ELR (cell line): ENCODE measurements at places on chromosomes 4 and X.
A peak's percentile ranks its signal among the peaks of the same experiment; 100 is the strongest.

DNA sequence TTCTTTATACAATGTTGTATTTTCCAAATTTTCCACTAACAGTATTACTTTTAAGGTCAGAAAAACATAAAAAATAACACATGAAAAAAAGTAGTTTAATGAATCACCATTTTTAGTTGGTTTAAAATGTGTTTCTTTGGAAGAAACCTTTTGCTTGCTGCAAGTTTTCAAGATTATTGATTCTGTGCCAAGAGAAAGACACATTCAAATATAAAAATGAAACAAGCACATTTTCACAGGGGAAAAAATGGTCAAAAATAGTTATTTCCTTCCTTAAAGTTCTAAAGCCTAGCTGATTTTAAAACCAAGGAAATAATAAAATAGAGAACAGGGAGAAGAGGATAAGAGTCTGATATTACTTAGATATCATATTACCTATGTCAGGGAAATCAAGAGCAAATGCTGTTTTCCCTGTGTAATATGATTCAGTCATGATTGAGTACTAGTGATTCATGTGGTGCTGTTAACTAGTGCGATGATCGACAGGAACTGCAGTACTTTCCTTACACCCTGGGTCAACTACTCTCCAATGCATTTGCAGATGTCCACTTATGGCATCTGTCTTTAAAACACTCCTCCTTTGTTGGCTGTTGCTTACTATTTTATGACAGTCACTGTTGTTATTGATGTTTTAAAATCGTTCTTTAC lies 103.8 kb downstream of the CAMK2D start:
- DNase-seq = peak; percentile 41

GRCh38 chrX:144791298-144791697 lies 456.0 kb upstream of the SPANXN1 start:
- DNase-seq = no peak

- DNase-seq = no peak
Measured at GRCh38 chrX:41351923-41352322, 18.0 kb downstream of the DDX3X start.

DNA sequence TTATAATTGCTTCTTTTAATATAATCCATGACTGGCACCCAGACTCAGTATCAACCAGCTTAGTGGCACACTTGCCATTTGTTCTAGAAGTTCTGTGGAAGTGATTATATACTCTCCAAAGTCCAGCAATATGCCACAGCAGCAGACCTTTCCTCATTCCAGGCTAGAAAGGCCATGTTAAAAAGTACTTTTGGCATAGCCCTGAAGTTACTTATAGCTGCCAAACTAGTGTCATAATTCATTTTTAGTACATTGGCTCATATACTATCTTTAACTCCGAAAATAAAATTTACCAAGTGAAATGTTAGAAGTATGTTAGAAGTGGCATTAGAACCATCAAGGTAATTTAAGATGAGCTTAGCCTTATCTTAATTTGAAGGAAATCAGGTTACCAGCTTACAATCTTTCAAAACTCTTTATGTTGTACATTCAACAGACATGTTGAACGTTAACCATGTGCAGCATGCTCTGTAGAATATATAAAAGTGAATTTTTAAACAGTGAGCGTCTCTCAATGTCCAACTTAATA lies 714.2 kb upstream of the LCORL start:
- DNase-seq = no peak

- no peak for DNase-seq
Measured at GRCh38 chr4:126027601-126028000, 712.8 kb downstream of the FAT4 start.

- no peak for DNase-seq
Measured at GRCh38 chr4:107192601-107193000, 156.5 kb upstream of the DKK2 start.

GRCh38 chrX:40248822-40249221 lies 151.1 kb upstream of the BCOR start:
- DNase-seq = no peak

GRCh38 chrX:11480626-11481025 lies 185.1 kb downstream of the ARHGAP6 start:
- no peak for DNase-seq

GRCh38 chr4:26780539-26780938 lies 80.1 kb upstream of the STIM2 start:
- DNase-seq = peak; percentile 40

GRCh38 chrX:130100180-130100579 lies 10.1 kb downstream of the ELF4 start:
- DNase-seq = no peak

DNA sequence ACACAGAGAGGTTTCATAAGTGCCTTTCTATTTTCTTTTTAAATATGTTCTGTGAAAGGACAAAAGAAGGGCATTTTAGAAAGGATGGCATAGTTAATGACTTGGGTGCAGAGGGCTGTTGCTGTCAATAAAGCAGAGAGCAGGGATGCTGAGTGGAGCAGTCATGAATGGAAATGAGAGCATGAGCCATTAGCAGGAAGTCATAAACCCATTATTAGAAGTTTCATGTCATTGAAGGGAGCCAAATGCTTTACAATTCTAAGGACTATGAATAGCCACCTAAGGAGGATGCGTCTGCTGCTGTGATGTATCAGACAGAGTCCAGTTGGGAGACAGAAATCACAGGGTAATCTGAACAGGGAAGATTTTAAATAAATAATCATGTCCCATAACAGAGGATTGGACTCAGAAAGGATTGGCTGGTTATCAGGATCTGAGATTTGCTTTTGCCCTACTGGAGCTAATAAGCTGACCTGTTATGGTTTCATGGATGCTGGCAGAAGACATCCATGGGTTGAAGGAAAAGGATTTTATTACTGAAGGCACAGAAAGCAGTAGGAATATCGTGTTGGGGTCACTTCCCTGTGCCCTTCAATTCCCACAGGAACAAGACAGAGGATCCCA lies 47.5 kb upstream of the WDR19 start:
- no peak for DNase-seq

- DNase-seq = no peak
Measured at GRCh38 chr4:12472087-12472486, 1012.1 kb downstream of the RAB28 start.

DNA sequence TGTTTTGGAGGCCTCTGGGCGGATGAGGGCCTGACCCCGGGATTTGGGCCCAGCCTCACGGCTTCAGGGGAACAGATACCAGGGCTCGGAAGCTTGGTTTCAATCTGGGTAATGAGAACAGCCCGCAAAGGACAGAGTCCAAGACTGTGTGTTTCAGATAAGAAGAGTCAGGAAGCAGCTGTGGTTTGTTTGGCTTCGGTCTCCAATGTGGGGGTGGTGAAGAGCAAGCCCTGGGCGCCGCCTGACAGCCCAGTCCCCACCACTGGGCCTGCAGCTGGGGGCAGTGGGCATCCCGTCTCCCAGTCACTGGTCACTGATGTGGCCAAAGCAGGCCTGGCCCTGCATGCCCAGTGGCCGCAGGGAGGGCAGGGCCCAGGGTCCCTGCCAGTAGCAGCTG lies 9.1 kb downstream of the WFS1 start:
- DNase-seq = no peak

DNA sequence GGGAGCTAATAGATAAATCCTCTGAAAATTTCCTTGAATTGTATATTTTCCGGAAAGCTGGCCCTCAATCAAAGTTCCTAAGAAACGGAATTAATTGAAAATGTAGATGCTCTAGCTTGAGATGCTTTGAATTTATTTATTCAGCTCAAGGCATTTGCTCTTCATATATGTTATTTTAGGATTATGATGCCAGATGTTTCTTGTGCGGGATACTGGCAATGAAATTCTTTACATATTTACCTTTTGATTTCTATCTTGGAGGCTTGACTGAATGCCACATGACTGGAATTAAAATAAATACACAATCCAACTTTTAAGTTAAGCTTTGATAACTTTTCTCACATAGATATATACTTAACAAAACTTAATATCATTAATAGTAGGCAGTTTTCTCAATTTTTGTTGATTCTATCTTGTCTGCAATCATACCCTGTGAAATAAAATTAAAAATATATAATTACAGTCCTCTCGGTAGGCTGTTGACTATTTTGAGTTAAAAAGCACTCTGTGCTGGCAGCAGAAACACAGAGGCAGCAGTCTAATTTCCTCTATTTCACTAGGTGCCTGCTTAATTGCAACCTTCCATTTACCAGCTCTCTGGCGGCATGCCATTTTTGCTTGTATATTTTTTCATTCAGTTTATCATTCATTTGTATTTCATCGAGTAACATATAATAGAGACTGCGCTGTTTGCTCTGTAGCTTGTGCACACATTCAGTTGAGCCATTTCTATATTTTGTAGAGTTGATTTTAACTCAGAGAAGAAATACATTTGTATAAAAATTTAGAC lies 991.5 kb downstream of the ADGRL3 start:
- no peak for DNase-seq

DNA sequence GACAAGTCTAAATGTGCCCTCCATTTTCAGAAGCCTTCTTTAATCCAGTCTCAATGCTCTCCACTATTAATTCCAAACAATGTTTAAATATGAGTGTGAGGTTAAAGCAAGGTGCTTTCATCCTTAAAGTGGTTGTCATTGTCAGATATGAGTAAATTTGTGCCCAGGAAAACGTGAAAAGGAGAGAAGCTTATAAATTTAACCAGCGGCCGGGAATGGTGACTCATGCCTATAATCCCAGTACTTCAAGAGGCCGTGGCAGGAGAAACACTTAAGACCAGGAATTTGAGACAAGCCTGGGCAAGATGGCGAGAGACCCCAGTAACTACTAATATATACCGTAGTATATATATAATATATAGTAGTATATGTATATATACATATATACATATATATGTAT lies 270.0 kb downstream of the ARHGAP24 start:
- peak; percentile 62 for DNase-seq

- peak; percentile 65 for DNase-seq
Measured at GRCh38 chr4:38980903-38981676, 51.1 kb downstream of the TMEM156 start.

- DNase-seq = peak; percentile 82
Measured at GRCh38 chr4:187478292-187479140, 517.1 kb upstream of the ZFP42 start.

DNA sequence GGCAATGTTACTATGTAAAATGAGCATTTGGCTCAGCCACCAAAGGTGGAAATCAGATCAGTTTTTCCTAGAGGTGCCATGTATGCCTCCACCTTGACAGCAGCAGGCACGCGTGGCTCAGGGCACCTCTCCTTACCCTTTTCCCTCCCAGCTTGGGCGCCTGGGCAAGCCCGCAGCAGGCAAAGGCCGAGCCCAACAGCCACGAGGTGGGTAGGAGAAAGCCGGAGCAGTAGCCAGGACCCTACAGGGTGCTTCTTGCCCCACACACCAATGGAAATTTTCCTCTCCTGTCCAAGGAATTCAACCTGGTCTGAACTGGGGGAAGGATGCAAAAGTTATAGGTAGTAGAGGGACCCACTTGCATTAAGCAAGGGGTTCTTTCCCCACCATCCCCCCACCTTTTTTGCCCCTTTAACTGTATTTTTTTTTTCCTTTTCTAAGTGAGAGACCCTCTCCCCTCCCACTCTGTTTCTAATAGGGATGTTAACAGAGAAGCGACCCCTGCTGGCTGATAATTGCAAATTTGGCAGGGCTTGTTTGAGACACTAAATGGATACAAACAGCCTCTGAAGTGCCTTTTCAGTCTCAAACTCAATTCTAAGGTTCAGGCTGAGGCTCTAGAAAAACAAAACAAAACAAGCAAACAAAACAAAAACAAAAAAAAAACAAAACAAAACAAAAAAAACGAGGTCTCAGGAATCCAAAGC lies 895.1 kb downstream of the PCDH18 start:
- DNase-seq = peak; percentile 35

DNA sequence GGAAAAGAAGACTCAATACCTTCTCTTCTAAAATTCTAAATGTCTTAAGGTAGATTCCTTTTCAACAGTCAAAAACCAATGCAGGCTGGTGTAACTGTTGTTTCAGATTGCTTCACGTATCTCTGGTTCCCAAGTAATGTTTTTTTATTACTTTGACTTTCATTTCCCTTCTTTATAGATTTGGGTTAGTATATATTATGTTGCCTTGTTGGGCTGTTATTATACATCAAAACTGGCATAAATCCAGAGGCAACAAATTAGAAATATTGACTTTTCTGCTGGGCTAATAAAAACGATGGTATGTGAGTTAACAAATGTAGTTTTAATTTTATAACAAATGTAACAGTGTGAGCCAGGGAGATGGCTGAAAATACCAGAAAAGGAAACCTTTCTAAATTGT lies 444.7 kb upstream of the TENM3 start:
- DNase-seq = no peak

GRCh38 chr4:119303587-119304305 lies 18.2 kb downstream of the FABP2 start:
- DNase-seq = no peak

DNA sequence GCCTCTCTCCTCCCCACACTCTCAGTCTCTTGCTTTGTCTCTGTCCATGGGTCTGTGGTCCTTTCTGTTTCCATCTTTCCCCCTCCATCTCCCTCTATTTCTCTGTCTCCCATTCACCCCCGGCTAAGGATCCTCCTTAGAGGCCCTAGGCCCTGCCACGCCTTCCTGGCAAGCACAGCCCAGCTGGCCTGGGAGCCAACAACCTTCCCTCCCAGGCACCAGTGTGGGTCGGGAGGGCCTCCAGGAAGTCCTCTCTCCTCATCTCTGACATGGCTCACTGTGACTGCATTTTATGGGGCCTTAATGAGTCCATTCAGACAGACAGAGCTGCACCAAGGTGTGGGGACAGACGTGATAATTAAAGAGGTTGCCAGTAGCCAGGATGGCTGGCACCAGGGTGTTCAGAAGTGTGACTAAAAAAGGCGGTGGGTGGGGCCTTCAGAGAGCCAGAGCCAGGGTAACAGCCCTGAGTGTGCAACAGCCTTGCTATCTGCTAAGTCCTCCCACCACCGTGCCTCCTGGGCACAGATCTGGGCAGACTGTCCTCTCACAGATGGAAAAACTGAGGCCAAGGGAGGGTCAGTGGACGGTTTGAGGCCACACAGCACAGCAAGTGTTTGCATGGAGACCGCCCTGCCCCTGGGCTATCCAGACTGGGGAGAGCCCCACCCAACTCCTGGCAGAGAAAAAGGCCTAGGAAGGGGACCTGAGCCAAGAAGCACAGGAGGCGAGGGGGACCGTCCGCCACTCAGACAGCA lies 31.5 kb downstream of the BLOC1S4 start:
- DNase-seq = no peak

GRCh38 chr4:17702641-17703040 lies 78.8 kb downstream of the FAM184B start:
- DNase-seq = no peak

- DNase-seq = peak; percentile 64
Measured at GRCh38 chr4:38322714-38323113, 341.3 kb upstream of the KLF3 start.
